Regular cardiac myocyte (primary cell): ENCODE measurements at places on chromosomes 4 and X. TPM values are rescaled to one million over a fixed set of nuclear protein-coding genes. Genes with fewer than 3 reads are reported as not detected.

PDGFRA gene
- total RNA-seq, result 295 and 354 TPM in 2 replicates

FUNDC2 gene
- 42.4 and 59.8 TPM in 2 replicates for total RNA-seq

TLL1 gene
- total RNA-seq, result 0.38 and 0.85 TPM in 2 replicates

DTHD1 gene
- not detected in 2 replicates for total RNA-seq

ZNF157 gene
- total RNA-seq, result under 0.01 and 0.28 TPM in 2 replicates

UVSSA gene
- total RNA-seq, result 5.9 TPM in 2 replicates

TFE3 gene
- total RNA-seq, result 29.1 and 33.0 TPM in 2 replicates

UCP1 gene
- total RNA-seq, result not detected in 2 replicates

OCIAD2 gene
- 13.2 and 47.5 TPM in 2 replicates for total RNA-seq

NAA11 gene
- not detected in 2 replicates for total RNA-seq

PDGFC gene
- 53.3 and 67.9 TPM in 2 replicates for total RNA-seq

CPE gene
- 33.5 and 294 TPM in 2 replicates for total RNA-seq

CLCN4 gene
- total RNA-seq, result 3.1 and 3.9 TPM in 2 replicates

ZNF518B gene
- total RNA-seq, result 33.8 and 41.4 TPM in 2 replicates

RHOXF2 gene
- not detected in 2 replicates for total RNA-seq

INTS6L gene
- total RNA-seq, result 2.5 and 5.4 TPM in 2 replicates

TREX2 gene
- total RNA-seq, result 2.8 and 4.4 TPM in 2 replicates

TEX13B gene
- not detected in 2 replicates for total RNA-seq

MAGEC1 gene
- total RNA-seq, result not detected in 2 replicates

MOB1B gene
- 13.8 and 15.0 TPM in 2 replicates for total RNA-seq

ZNF827 gene
- 2.3 and 6.8 TPM in 2 replicates for total RNA-seq

TBX22 gene
- not detected in 2 replicates for total RNA-seq

FHDC1 gene
- under 0.01 and 0.19 TPM in 2 replicates for total RNA-seq

MAGED4B gene
- total RNA-seq, result 41.2 and 56.0 TPM in 2 replicates

SPRY1 gene
- total RNA-seq, result 27.6 and 32.7 TPM in 2 replicates

CTAG1A gene
- not detected in 2 replicates for total RNA-seq
